Pons (tissue), 1 donor: ENCODE measurements at places on chromosomes 6 and 20.

DNA sequence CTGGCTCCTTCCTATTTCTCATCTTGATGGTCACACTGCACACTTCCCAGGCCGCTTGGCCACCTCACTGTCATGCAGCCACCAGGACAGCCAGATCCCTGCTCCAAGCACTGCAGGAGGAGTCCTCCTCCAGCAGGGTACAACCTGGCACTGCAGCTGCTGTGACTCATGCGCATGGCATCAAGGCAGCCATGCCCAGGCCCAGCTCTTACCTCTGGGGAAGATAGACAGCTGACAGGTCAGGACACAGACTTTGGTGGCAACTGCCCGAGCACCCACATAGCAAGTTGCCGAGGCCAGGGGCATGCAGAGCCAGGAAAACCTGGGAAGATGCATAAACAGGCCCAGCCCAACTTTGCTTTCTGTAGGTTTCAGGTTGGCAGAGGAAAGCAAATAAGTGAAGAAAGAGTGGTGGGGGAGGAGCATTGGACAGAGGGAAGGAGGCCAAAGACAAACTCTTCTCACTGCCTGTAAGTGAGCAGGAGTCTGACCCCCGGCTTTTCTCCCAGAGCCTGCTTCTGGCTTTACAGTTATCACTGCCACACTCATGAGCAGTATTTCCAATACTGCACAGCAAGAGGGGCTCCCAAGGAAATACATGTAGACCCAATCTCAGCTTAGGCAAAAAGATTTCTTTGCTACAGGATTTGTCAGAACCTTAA, 38.8 kb downstream of the SLC22A3 start:
- no peak for DNase-seq

DNA sequence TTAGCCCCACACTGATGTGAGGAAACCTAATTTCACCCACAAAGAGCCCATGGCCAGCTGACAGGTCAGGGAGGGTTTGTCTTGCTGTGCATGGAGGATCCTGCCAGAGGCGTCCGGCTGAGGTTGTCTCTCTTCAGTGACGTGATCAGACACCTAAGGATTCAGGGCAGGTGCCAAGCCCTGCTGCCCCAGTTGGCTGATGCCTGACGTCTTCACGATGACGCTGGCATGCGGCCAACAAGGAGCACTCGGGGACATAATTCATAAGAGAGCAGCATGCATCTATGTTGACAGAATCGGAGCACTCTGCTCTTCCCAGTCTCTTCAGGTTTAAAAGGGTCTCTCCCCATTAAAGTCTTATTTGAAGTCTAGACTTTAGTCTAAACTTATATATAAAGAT, 47.8 kb downstream of the PSMB1 start:
- DNase-seq = no peak

GRCh38 chr6:63997221-63997620, 361.6 kb downstream of the PHF3 start:
- no peak for DNase-seq

DNA sequence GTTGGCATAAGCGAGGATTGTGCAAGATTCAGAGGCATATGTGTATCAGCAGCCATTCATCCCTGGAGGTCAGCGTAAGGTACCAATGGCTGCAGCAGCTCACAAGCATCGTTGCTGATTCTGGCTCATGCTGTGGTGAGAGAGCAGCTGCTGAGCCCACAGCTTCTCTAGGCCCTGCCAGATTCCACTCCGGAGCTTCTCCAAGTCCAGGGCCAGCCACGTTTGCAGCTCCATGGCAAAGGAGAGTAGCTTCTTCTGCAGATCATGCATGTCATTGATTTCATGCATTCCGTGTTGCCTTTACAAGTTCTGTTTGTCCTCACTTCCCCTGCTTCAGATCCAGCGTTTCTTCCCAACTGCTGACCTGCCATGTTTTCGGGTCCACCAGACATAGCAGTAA, 474.8 kb upstream of the ID4 start:
- DNase-seq = no peak

DNA sequence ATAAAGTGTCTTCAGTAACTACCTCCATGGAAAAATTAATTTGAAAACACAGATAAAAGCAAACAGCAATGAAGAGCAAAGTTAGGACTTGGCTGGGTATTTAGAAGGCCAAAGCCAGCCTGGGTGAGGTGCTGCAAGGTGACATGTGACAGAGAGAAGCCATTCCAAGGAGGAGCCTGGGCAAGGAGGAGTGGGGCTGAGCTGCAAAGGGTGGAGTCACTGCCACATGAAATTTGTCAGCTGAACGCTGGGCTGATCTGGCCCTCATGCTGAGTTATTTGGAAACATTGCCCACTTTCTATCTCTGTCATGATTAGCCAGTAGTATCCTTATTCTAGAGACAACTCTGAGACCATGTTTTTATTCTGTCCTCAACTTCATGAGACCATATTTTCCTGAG, 76.3 kb downstream of the PERP start:
- DNase-seq = no peak

DNA sequence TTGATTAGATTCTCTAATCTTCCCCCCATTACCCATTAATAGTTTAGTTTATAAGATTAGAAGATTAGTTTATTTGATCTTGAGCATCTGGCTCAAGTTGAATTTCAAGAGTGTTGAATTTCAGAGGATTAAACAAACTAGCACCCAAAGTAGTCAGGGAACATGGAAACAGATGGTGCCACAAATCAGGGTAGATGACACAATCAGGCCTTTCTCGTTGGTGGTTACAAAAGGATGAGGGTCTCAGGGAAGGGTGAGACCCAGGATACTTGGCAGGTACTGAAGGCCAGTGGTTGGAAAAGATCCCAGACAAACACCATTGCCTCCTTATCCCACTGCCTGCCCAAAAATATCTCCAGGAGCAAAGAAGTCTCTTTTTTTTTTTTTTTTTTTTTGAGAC, 29.5 kb upstream of the ADGRF1 start:
- DNase-seq = no peak

DNA sequence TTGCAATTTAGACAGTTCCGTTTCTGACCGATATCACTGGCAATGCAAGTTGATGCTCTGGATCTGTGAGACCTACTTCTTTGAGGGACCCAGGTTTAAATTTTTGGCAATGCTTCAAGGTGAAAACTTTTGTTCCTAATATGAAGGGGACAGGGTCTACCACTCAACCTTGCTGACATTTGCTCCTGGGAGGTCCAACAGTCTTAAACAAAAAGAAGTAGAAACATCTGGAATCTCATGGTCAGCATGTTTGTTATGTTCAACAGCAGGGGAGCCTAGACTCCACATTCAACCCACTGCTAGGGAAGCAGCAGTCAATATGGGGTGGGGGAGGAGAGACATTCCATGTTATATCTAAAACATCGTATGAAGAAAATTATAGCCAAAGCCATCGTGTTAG, 196.4 kb downstream of the SIM1 start:
- DNase-seq = no peak

GRCh38 chr6:90297115-90297866, 648 bp upstream of the BACH2 start:
- peak; percentile 31 for DNase-seq

DNA sequence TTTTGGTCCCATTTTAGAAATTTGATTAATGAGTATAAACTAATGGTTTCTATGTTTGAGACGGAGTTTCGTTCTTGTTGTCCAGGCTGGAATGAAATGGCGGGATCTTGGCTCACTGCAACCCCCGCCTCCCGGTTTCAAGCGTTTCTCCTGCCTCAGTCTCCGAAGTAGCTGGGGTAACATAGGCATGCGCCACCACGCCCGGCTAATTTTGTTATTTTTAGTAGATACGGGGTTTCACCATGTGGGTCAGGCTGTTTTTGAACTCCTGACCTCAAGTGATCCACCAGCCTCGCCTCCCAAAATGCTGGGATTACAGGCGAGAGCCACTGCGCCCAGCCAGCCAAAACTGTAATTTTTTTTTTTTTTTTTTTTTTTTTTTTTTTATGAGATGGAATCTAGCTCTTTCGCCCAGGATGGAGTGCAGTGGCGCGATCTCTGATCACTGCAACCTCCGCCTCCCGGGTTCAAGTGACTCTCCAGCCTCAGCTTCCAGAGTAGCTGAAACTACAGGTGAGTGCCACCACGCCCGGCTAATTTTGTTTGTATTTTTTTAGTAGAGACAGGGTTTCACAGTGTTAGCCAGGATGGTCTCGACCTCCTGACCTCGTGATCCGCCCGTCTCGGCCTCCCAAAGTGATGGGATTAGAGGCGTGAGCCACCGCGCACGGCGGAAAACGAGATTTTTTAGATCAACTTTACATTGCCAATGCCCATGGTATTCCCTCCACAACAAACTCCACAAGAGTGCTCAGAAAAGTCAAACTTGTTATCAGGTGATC, 127.8 kb downstream of the HFE start:
- DNase-seq = no peak

DNA sequence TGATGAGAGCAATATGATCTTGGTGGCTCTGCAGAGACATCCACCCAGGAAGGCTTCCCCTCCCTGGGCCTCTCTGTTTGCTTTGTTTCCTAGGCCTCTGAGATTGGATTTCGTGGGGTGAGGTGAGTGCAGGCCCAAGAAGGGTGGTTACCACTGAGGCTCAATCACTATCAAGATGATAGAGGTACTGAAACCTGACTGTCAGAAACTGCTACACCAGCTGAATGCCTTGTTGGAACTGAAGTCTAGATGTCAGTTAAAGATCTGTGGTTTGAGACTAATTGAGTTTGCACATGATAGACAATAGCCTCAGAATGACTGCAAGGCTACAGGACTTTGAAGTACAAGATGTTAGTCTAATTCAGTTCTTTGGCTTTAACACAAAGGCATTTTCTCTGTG, 15.2 kb downstream of the VNN1 start:
- no peak for DNase-seq

DNA sequence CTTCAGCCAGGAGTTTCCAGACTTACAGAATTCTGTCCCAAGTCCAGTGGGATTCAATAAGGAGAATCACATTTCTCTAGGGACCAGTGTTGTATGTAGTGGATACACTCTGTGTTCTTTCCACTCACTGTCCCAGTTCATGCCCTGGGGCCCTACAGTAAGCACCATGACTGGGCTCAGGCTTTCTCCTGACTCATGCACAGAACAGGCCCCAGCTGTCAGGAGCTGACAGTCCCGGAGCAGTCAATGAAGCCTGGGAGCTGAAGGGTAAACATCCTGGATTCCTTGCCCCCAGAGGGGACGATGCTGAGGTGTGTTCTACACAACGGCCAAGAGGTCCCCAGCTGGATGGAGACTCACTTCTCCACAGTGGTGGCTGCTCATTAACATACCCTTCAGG, 40.2 kb upstream of the LRFN2 start:
- no peak for DNase-seq

DNA sequence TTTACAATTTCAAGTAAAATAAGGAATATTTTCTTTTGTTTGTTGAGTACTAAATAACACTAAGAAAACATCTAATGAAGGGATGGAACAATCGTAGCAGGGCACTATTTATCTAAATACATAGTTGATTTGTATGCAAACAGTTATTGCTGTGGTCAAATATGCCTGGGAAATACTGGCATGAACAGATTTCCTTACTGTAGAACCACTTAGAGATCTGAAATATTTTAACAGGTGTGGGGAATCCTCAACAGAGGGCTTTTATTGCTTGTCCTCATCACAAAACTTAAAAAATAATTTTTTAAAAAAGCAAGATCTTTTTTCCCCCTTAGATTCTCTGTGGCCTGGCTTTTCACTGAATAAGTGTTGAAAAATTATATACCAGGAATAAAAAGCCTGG, 233.0 kb upstream of the FAM83B start:
- DNase-seq = no peak

DNA sequence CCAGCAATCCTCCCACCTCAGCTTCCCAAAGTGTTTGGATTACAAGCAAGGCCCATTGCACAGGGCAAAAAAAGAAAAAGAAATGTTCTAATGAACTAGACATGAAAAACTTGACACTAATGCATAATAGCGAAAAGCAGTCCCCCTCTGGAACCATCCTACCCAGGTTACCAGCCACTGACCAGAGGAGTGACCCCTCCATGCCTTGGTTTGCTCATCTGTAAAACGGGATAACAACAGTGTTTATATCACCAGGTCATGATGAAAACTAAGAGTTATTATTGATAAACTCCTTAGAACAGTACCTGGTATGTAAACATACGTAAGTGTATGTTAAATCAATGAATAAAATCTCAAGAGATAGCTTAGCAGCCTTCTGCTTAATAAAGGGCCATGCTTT, 3.3 kb upstream of the NHSL1 start:
- DNase-seq = no peak

- DNase-seq = peak; percentile 48
Measured at GRCh38 chr6:152983637-152984512, 1.0 kb upstream of the FBXO5 start.

DNA sequence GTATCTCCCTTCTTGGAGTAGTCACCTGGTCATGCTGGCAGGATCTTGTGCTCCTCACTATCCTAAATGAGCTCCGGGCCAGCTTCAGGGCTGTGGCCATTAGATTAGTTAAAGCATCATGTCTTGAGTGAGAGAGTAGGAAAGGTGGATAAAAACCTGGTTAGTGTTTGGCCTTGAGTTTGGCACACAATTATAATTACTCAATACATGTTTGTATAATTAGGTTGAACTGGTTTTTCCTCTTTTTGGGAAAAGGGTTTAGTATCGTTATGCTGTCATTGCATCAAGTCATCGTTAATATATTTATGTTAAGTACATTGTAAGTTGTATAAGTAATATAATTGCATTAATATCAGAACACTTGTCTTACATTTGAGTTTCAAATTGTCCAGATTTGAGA, 126.3 kb downstream of the CDKAL1 start:
- no peak for DNase-seq

DNA sequence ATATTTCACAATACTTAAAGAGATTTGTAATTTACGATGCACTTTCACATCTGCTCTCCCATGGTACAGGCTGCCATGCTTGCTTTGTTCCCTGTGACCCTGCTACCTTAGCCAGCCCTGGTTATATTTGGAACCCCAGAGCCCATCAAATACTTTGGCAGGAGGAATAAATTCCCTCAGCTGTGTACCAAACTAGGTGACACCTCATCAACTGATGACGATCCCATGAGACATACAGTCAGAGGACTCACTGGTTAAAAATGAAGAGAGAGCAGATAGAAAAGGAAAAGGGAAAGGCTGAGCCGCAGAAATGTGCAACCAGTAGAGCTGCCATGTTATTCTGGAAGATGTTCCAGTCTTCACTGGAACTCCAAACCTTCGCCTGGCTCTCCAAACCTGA, 120.0 kb downstream of the SIM1 start:
- DNase-seq = no peak
